ENCODE measurements at places on chromosomes 12 and 14.

DNA sequence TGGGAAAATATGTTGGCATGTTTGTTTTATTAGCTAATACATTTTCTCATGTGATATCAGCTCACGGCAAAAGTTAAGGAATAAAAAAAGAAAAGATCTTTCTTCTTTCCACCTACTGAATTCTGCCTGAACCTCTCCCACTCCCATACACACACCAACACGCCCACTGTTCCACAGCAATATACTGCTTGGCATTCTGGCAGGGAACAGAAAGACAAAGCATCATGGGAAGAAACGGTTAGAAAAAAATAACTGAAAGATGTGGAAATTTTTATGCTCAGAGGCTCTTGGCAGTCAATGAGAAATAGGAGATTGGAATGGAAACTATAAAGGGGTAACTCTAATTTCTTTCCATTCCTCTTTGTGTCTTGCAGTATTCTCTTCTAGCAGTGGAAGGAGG, 268.5 kb downstream of the FOXG1 start:
- no peak for DNase-seq

DNA sequence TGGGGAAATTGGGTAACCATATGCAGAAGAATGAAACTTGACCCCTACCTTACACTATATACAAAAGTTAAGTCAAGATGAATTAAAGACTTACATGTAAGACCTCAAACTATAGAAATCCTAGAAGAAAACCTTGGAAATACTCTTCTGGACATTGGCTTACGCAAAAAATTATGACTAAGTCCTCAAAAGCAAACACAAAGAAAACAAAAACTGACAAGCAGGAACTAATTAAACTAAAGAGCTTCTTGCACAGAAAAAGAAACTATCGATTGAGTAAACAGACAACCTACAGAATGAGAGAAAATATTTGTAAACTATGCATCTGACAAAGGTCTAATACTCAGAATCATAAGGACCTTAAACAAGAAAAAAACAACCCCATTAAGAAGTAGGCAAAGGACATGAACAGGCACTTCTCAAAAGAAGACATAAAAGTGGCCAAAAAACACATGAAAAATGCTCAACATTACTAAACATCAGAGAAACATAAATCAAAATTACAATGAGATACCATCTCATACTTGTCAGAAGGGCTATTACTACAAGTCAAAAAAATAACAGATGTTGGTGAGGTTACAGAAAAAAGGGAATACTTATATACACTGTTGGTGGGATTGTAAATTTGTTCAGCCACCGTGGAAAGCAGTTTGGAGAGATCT, 37.0 kb upstream of the CFAP54 start:
- DNase-seq = no peak

- DNase-seq = no peak
These were observed 38.1 kb downstream of the P2RX7 start for GRCh38 chr12:121170611-121171260.

GRCh38 chr12:129885287-129885686, 18.5 kb downstream of the TMEM132D start:
- no peak for DNase-seq

DNA sequence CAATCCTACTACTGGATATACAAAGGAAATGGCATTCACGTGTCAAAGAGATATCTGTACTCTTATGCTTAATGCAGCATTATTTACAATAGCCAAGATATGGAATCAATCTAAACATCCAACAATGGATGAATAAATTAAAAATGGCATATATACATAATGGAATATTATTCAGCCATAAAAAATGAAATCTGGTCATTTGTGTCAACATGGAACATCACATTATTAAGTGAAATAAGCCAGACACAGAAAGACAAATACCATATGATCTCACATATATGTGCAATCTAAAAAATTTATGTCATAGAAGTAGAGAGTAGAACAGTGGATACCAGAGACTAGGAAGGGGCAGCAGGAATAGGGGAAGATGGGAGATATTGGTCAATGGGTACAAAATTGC, 228.8 kb upstream of the TBX3 start:
- no peak for DNase-seq

- DNase-seq = no peak
These were observed 48.9 kb upstream of the FOS start for GRCh38 chr14:75229661-75230139.

GRCh38 chr12:91142221-91142631, 30.9 kb upstream of the LUM start:
- no peak for DNase-seq

GRCh38 chr12:6866163-6866919, 990 bp upstream of the TPI1 start:
- DNase-seq = peak; percentile 39

DNA sequence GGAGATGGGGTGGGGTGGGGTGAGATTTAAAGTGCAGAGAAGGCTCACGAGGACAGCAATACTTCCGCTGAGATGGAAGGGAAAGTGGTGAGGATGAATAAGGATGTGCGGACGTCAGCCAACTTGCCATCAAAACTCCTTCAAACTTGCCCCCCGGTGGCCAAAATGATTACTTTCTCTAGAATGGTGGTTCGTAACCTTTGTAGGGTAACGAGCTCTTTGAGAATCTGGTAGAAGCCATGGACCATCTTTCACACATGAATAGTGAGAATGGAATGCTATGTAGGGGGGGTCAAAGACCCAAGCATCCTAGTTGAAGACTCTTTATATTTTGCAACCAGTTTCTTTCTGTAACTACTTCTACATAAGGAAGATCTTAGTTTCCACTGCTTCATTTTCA, 245.9 kb upstream of the DDHD1 start:
- no peak for DNase-seq

- no peak for DNase-seq
These were observed 6.9 kb downstream of the FRMD6 start for GRCh38 chr14:51658441-51659173.

DNA sequence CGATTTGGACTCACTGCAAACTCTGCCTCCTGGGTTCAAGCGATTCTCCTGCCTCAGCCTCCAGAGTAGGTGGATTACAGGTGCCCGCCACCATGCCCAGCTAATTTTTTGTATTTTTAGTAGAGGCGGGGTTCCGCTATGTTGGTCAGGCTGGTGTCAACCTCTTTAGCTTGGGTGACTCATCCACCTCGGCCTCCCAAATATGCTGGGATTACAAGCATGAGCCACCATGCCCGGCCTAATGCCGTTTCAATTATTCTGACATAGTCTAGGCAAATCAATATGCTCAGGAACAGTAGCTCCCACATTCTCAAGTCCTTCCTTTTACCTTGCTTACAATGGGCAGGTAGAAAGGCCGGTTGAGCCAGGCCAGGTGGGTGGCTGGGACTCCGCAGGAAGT, 82.0 kb upstream of the EEA1 start:
- DNase-seq = no peak

GRCh38 chr12:111256629-111257434, 112.1 kb downstream of the PHETA1 start:
- DNase-seq = no peak

DNA sequence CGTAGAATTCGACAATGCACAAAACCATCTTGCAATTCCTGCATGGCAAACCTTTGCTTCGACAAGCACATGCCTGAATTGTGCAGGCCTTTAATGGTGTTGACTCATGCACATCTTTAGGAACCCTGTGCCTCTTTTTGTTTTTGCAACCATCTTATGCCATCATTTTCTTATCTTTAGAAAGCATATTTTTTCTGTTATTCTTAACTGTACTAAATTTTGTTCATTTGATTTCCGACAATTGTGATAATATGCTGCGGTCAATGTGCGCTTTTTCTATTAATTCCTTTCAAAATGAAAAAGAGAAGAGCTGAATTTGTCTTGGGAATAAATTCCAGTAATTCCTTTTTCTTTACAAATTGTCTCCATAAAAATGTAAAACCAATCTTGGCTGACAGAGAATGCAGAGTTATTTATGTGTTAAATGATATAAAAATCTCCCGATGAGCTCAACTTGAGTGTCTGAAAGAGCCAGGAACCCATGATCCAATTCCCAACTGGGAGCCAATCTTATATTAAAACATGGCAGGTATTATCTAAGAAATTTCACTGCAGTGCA, 20.1 kb upstream of the CDK17 start:
- no peak for DNase-seq

DNA sequence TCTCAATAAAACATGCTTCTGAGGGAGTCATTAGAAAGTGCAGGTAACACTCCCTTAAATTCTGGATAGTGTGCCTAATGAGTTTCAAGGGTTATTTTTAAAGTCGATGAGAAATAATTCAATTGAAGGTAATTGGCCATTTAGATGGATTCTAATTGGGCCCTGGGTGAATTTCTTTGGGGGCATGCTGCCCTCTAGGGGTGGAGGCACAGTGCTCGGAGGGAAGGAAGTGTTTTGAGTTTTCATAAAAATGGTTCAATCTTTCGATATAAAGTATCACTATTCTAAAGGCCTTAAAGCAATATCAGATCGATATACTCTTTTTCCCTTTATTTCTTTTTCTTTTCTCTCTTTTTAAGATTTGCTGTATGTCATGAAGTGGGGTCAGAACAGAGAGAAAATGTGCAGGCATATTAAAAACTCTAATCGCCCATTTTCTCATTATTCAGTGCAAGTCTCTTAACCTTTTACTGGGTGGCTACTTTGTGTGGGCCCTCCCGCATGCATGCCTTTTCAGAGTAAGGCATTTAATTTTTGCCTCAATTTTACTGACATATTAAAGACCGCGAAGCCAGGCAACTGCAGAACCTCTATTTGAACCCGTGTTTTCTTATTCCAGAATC, 25.5 kb downstream of the NKX2-8 start:
- DNase-seq = peak; percentile 46

- DNase-seq = peak; percentile 46
These were observed 1.8 kb downstream of the SLC8A3 start for GRCh38 chr14:70186900-70187451.

- DNase-seq = peak; percentile 85
These were observed 80.3 kb upstream of the GNG2 start for GRCh38 chr14:51780006-51780692.

Data from stimulated activated CD8-positive, alpha-beta memory T cell treated with anti-CD3 and anti-CD28 coated beads, Interleukin-4, amount 100 ng/mL, for 48 hours (primary cell).